ENCODE measurements at places on chromosomes 1 and 21.
A peak's percentile ranks its signal among the peaks of the same experiment; 100 is the strongest.

GRCh38 chr1:60035921-60036320, 37.6 kb downstream of the C1orf87 start:
- DNase-seq = no peak

DNA sequence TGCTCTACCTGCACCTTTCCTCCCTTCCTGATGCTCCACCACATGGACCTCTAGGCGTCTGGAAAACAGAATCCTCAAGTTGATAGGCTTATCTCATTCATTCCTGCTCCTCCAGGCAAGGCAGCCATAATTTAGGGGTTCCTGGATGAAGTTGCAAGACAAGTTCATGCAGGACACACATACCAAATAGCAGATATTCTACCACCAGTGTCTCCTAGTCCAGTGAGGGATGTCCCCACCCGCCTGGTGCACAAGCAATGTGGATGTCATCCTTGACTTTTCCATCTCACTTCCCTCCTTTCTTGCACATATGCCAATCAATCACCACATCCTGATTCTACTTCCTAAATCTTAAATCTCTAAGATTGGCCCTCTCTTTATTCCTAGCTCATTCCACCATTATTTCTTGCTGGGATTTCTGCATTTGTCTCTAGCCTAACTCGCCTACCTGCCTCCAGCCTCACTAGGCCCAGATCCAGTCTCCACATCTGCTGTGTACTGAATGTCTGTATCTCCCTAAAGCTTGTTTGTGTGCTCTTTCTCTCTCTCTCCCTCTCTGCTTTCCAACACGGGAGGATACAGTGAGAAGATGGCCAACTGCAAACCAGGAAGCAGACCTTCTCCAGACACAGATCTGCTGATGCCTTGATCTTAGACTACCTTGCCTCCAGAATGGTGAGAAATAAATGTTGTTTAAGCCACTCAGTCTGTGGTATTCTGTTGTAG, 40.5 kb downstream of the CD34 start:
- no peak for DNase-seq

DNA sequence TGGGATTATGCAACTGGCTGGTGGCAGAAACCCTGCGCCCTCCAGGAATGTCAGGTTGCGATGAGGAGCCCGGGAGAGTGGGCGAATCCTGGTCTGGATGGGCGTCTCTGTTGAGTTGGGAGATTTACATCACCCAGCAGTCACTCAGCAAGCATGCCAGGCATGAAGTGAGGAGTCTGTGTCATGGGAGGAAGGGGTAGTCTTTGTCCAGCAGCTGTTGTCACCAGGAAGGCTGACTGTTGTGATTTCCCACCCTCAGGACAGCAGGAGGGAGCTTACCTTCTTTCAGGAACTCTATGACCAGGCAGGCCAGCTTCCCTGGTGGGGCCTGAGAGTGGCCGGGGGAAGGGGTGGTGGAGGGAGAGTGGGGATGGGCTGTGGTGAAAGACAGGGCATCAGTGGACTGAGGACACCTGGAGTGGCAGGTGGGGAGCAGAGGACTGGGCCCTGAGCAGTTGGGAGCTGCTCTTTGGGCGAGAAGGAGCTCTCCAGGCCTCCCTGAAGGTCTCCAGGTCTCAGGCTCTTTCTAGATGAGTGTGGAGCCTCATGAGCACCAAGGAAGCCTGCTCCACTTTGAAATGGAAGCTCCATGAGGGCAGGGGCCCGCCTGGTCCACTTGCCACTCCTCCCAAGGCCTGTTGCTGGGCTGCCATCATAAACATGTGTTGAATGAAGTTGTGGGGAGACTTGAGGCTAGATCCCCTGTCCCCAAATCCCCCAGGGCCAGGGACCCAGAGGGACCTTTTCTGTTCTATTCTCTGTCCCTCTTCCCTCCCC, 21.3 kb upstream of the PKP1 start:
- no peak for DNase-seq

- DNase-seq = no peak
These were observed 2.7 kb upstream of the CD84 start for GRCh38 chr1:160581961-160582360.

DNA sequence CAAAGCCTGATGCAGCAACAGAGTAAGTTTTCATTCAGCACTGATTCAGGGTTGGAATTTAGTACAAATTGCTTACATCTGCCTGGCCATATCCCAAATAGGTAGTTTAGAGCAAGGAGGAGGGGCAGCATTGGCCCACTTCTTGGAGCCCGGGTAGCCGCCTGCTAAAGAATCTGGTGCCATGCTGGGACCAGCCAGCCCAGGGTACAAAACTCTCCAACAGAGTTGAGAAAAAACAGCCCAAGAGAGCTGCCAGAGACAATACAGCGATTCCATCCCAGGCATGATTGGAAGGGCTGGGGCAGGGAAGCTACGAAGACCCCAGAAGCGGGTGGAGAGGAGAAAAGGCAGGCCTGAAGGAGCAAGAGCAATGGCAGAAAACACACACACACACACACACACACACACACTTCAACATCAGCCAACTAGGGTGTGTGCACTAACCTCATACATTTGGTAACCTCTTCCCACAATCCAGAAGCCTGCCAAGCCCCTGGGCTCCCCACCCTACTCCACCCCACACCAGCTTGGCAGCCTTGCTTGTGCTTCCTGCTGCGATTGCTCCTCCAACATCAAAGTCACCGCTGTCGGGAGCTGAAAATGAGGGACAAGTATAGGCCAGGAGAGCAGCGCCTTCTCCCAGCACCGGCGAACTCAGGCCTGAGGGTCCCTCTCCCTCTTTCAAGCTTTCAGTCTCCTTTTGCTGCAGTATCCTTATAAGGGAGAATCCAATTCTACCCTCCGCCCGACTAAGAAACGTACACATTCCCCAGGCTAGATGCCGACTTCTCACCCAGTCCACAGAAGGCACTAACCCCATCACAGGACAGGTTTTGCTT, 1.2 kb downstream of the PIK3C2B start:
- DNase-seq = no peak

- no peak for DNase-seq
These were observed 7.7 kb downstream of the TTLL10 start for GRCh38 chr1:1181129-1181937.

DNA sequence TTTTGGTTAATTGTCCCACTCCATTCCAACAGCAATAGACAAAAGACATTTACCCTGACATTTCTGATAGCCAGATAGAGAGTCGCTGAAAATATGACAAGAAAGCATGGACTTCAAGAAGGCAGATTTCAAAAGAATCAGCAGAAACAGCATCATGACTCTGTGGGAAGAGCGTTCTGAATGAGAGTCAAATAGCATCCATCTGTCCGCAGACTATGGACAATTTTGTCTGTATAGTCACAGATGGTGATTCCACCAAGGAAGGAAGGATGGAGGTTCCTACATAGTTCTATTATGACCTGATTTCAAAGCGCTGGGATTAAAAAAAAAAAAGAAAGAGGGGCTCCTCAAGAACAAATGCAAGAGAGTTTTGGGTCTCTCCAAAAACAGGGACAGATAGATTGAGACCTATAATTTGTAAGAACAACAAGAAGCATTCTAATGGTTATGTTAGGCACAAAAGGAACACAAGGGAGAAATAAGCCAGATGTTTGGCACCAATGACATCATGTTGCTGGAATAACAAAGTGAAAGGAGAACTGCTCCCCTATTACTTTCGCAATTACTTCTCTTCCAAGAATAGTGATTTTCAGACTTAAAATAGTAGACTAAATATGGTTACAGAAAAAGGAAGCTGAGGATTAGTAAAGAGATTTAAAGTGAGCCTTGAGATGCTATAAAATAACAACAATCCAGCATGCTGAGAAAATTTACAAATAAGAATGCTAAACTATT, 28.5 kb downstream of the NIBAN1 start:
- DNase-seq = no peak

DNA sequence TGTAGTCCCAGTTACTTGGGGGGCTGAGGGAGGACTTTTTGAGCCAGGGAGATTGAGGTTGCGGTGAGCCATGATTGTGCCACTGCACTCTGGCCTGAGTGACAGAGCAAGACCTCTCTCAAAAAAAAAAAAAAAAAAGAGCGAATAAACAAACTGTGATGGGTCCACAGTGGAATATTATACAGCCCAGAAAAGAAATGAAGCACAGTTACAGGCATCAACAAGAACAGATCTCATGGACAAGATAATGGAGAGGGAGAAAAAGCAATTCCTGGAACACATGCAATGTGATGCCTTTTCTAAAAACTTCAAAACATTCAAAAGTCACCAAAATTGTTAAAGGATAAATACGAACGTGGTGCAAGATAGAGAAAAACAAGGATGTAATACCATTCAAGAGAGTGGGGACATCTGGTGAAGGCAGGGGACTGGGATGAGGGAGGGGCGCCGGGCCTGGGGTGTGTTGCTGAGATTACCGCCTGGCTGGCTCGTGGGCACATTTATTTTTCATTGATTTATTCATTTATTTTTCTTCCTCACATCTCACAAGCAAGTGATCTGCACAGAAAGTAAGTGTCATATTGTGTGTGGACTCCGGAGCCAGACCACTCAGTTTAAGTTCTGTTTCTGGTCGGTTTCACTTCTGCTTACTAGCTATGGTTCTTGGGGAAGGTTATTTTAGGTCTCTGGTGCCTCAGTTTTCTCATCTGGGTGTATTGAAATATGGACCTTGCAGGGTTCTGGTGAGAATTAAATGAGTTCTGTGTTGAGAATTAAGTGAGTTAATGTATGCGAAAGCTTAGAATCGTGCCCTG, 30.1 kb downstream of the ABCG1 start:
- no peak for DNase-seq

GRCh38 chr1:55463814-55464475, 248.8 kb upstream of the USP24 start:
- no peak for DNase-seq

- DNase-seq = no peak
These were observed 8.0 kb downstream of the PEAR1 start for GRCh38 chr1:156901590-156901900.

- DNase-seq = no peak
These were observed 81.8 kb downstream of the OLFML2B start for GRCh38 chr1:161941726-161942436.

DNA sequence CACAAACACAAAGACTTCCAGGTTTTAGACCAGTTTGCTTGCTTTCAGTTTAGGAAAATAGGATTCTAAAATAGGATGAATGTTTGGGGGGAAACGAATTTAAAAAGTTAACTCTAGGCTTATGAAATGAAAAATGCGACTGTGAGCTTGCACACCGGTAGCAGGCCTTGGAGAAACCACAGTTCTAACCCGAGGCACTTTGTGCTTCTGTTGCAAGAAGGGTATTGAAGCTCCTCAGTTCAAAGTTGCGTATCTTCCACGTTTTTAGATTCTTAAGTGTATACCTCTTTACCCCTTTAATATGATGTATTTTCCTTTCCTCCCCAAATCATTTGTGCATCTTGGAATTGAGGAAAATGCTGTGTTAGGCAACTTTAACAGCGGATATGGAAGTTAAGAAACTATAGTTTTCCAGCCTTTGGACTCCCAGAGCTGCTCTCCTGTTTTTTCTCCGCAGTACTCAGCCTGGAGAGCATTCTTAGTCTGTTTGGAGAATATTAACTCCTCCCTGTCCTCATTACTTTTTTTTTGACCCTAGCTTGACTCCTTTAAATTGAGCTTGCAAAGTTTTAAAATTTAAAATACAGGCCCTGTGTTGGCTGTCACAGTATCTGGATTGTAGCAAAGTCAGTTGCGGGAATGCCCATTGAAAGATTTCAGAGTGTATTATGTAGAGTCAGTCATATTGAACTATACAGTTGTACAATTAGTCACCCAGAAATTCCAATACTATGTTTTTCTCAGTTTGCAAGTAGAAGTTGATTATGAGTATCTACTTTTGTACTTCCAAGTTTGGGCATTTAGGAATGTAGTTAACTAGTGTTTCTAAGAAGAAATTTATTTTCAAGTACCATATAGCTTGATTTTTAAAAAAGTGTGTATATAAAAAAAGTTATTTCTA, 2.6 kb downstream of the MRPS6 start:
- no peak for DNase-seq

DNA sequence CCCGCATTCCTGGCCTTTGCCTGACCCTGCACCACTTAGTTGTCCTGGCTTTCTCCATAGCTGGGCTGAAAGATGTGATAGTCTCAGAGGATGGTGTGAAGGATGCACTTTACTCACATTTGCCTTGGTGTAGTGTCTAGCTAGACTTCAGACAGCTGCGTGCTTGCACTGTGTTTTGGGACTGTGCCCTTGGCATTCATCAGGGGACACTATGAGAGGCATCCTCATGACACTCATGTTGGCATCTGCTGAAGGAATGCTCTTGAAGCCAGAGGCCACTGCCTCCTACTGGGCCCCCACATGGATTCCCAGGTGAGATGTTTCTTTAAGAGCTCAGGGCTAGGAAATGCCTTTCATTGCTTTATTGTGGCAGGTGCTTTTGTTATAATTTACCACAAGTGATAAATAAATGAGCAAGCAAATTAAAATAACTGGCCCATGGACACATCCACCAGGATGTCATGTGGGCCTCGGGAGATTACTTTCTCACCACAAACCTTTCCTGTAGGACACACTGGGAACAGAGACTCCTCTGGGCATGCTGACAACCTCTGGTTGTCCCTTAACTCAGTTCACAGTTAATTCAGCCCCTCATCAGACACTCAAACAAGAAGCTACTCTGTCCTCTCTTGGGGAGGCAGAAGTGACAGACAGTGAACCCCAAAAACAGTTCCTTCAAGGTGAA, 99.4 kb upstream of the SPATA6 start:
- no peak for DNase-seq

DNA sequence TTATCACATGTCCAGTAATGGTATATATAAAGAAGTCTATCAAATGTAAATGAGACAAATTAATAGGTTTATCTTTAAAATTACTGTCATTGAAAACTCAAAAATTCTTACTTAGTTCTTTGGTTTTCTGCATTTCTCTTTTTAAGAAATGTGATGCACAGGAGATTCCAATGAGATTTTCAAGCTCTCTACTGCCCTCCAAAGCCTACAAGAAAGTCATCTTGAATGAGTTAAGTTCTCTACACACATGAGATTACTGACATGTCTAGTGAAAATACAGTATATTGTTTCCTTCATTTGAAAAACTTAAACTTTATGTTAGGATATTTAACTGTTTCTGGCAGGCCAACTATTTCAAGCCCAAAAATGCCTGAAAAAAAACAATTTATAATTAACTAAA, 68.8 kb downstream of the ITGB3BP start:
- peak; percentile 10 for DNase-seq

GRCh38 chr1:41454406-41454805, 30.1 kb downstream of the EDN2 start:
- DNase-seq = no peak

GRCh38 chr1:117591252-117591651, 14.6 kb upstream of the TENT5C start:
- no peak for DNase-seq

Data from ACHN (cell line).